ENCODE measurements at places on chromosomes 2 and 18.

DNA sequence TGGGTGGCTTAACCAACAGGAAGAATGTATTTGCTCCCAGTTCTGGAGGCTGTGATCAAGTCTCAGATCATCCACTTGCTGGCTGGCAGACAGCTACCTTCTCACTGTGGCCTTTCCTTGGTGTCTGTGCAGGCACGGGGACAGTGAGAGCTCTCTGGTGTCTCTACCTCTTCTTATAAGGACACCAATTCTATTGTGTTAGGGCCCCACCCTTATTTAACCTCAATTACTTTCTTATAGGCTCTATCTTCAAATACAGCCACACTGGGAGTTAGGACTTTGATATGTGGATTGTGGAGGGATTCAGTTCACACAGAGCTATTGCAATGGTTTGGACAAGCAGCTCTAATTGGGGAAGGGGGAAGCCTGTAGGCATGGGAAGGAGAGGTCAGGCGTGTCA lies 25.3 kb upstream of the IL1RN start:
- no peak overlapping the region for H3K4me3 ChIP-seq
- H3K4me1 ChIP-seq: peaks cover 43% of the 10 kb centered on the region
- H3K27ac ChIP-seq: no peak overlapping the region
- H3K27me3 ChIP-seq: no peaks in the 10 kb centered on the region
- DNase-seq: no peak
- peaks cover 10% of the 10 kb centered on the region for H3K36me3 ChIP-seq

- H3K4me3 ChIP-seq: no peak overlapping the region
- no peaks in the 10 kb centered on the region for H3K27me3 ChIP-seq
- H3K36me3 ChIP-seq: peaks cover 2% of the 10 kb centered on the region
- peak; percentile 76 for DNase-seq
- peaks cover 47% of the 10 kb centered on the region for H3K4me1 ChIP-seq
- H3K27ac ChIP-seq: peak overlapping the region; percentile 67
These were observed 22.1 kb upstream of the SERTAD2 start for GRCh38 chr2:64675860-64676259.

GRCh38 chr2:45191976-45192375 lies 182.7 kb upstream of the SIX2 start:
- H3K4me3 ChIP-seq: no peak overlapping the region
- no peaks in the 10 kb centered on the region for H3K36me3 ChIP-seq
- no peak overlapping the region for H3K27ac ChIP-seq
- peaks cover 17% of the 10 kb centered on the region for H3K27me3 ChIP-seq
- no peak for DNase-seq

GRCh38 chr2:234444893-234445292 lies 52.0 kb downstream of the ARL4C start:
- peaks cover 75% of the 10 kb centered on the region for H3K4me1 ChIP-seq
- peak overlapping the region; percentile 99 for H3K27ac ChIP-seq
- H3K4me3 ChIP-seq: peak overlapping the region; percentile 71
- DNase-seq: peak; percentile 69

DNA sequence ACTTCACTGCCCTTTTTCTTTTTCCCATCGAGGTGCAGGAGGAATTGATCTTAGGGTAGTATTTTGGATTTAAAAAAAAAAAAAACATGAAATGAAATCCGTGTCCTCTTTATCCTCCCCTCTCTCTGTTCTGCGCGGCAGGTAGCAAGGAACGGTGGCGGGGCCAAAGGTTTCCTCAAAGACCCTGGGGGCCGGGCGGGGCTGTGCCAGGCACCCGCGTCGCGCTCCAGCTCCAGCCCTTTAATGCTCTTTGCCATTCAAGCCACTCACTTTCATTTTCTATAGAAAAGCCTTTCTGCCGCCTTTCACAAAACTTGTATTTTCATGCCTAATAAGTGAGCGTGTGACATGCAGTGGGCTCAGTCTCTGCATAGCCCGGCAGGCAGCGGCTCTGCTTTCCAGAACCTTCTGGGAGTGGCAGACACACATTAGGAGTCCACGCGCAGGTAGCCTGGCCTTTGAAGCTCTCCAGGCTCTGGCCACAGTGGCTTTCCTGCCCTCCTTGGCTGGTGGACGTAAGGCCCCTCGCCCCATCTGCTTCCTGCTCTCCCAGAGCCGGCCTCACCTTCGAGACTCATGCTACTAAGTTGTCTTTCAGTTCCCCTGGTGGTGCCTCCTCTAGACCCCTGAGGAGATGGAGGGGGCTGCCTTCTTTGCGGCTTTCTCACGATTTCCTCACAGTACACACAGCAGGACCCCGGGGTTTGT lies 41.7 kb downstream of the AGAP1 start:
- H3K36me3 ChIP-seq: no peaks in the 10 kb centered on the region
- H3K4me1 ChIP-seq: no peaks in the 10 kb centered on the region
- no peak overlapping the region for H3K27ac ChIP-seq
- H3K27me3 ChIP-seq: peaks cover 17% of the 10 kb centered on the region
- no peak for DNase-seq
- H3K4me3 ChIP-seq: no peak overlapping the region

GRCh38 chr2:233772583-233772982 lies 5.5 kb upstream of the MROH2A start:
- DNase-seq: no peak
- no peak overlapping the region for H3K27ac ChIP-seq
- no peak overlapping the region for H3K4me3 ChIP-seq

- no peak overlapping the region for H3K4me3 ChIP-seq
- DNase-seq: no peak
- no peaks in the 10 kb centered on the region for H3K27me3 ChIP-seq
- no peak overlapping the region for H3K27ac ChIP-seq
- H3K4me1 ChIP-seq: peaks cover 5% of the 10 kb centered on the region
These were observed 24.2 kb upstream of the HES6 start for GRCh38 chr2:238264072-238264460.

DNA sequence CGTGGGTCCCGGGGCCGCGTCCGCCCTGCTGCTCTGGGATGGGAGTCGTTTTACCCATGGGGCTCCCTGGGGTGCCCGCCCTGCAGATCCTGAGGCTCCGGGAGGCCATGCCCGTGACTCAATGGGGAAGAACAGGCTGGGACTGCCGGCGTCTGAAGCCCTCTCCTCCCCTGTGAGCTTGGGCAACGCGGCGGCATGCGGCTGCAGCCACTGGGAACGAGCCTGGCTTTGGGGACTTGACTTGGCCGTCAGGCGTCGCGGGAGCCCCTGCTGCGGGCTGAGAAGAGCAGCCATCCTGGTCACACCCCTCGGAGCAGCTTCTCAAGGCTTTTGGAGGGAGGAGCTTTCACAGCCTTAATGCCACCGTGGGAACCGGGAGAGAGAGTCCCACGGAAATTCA lies 126.9 kb upstream of the CTDP1 start:
- no peak for DNase-seq
- no peaks in the 10 kb centered on the region for H3K4me1 ChIP-seq
- H3K36me3 ChIP-seq: no peaks in the 10 kb centered on the region

DNA sequence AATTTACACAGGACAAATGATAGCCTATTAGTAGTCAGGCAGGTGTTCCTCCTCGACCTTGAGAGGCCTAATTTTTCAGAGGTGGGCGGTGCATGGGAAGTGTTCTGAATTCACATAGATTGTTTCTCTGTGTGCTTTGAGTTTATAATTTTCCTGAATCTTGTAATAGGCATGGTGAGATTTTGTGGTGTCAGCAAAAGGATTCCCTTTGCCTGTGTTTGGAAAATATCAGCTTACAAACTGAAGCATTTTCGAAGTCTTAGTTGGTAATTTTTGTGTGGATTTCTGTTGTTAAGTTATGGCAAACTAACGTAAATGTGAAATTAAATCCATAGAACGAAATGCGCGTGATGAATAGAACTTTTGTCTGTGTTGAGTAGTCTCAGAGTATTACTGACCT lies 194.0 kb upstream of the RBMS1 start:
- no peaks in the 10 kb centered on the region for H3K4me1 ChIP-seq
- no peaks in the 10 kb centered on the region for H3K27me3 ChIP-seq
- H3K36me3 ChIP-seq: no peaks in the 10 kb centered on the region
- DNase-seq: no peak
- H3K27ac ChIP-seq: no peak overlapping the region

DNA sequence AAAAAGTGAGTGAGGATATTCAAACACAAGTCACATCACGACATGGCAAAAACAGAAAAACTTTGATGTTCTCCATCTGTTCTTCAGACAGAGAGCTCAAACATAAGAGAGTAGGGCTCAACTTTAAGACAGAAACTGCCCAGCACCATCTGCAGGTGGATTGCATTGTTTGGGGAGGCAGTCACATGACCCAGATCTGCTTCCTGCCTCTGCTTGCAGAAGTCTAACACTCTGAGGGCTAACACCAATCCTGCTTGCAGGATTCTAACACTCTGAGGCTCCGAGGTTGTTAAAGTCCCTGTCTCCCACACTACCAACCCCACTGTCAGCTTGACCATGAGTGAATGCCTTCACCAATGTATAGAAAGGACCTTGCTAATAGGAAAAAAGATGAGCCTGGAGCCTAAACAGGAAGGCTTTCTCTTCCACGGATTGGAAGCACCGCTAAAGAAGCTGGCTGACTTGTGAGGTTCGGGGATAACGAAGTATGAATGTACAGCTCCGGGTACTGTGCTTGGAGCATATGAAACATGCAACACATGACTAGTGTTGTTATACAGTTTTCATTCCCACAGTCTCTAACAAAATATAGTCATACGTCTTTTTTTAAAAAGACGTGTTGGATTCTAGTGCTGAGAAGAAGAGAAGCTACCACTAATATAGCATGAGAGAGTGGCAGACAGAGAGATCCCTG lies 176.6 kb upstream of the CREB1 start:
- no peak for DNase-seq
- peaks cover 4% of the 10 kb centered on the region for H3K36me3 ChIP-seq
- H3K4me3 ChIP-seq: no peak overlapping the region
- peaks cover 9% of the 10 kb centered on the region for H3K4me1 ChIP-seq
- no peaks in the 10 kb centered on the region for H3K27me3 ChIP-seq

GRCh38 chr2:169778446-169778845 lies 20.2 kb upstream of the SSB start:
- no peaks in the 10 kb centered on the region for H3K4me1 ChIP-seq
- H3K36me3 ChIP-seq: no peaks in the 10 kb centered on the region
- no peak overlapping the region for H3K27ac ChIP-seq
- H3K4me3 ChIP-seq: no peak overlapping the region
- peaks cover 10% of the 10 kb centered on the region for H3K27me3 ChIP-seq
- no peak for DNase-seq

DNA sequence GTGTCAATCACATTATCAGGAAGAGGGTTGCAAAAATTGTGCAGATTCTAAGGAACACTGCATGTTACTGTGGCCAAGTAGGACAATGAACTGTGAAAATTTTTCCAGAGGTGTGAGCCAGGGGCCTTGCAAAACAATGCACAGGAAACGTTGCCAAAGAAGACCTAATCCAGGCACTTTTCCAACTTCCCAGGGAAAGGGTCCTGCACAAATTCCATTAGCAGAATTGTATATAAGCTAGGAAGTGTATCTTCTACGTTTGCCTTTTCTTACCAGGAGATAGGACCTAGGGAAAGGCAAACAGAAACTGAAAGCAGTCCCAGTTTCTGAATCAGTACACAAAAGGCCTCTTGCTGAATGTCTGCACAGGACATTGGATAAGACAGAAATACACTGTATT lies 1888.3 kb upstream of the CELF4 start:
- H3K27me3 ChIP-seq: no peaks in the 10 kb centered on the region
- no peaks in the 10 kb centered on the region for H3K36me3 ChIP-seq
- DNase-seq: no peak
- H3K4me1 ChIP-seq: peaks cover 3% of the 10 kb centered on the region
- no peak overlapping the region for H3K27ac ChIP-seq

DNA sequence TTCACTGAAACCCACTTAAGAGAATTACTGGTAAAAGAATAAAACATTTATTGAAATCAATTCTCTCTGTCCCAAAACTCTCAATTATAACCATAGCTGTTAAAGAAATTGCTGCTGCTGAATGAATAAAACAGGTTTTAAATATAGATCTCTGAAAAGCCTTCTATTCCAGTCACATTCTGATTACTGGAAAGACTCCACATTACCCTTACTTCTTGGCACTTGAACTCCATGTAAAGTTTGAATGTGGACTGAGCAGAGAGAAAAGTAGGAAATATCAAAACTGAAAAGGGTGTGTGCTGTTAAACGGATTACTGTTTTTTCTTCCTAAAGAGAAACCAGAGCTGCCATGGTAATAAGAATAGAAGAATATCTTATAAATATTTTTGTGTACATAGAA lies 655.3 kb upstream of the SETBP1 start:
- no peaks in the 10 kb centered on the region for H3K4me1 ChIP-seq
- H3K4me3 ChIP-seq: no peak overlapping the region
- H3K36me3 ChIP-seq: no peaks in the 10 kb centered on the region
- H3K27ac ChIP-seq: no peak overlapping the region
- DNase-seq: no peak

GRCh38 chr2:239666855-239667376 lies 266.1 kb upstream of the HDAC4 start:
- H3K36me3 ChIP-seq: no peaks in the 10 kb centered on the region
- DNase-seq: no peak
- no peaks in the 10 kb centered on the region for H3K4me1 ChIP-seq
- no peak overlapping the region for H3K27ac ChIP-seq

- no peak for DNase-seq
- no peak overlapping the region for H3K27ac ChIP-seq
- peaks cover 4% of the 10 kb centered on the region for H3K36me3 ChIP-seq
- H3K4me3 ChIP-seq: no peak overlapping the region
- no peaks in the 10 kb centered on the region for H3K4me1 ChIP-seq
These were observed 96.8 kb downstream of the CLIP4 start for GRCh38 chr2:29212009-29212408.

- H3K36me3 ChIP-seq: no peaks in the 10 kb centered on the region
- no peak for DNase-seq
- H3K4me3 ChIP-seq: no peak overlapping the region
These were observed 60.3 kb downstream of the STEAP3 start for GRCh38 chr2:119283873-119284331.

DNA sequence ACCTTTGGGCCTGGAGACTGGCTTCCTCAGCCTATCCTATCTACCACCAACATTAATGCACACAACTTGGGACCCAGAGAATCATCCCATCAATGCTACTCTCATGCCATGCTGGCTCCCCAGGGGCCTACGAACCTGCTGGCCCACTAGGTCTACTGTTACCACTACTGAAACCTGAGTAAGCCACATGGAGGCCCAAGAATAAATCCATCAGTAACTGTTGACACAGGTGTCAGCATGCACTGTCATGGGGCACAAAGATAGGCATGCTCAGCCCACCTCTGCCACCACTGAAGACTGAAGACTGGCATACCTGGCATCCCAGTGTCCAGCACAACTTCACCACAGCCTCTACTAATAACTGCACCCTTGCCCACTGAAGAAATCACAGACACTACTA lies 71.1 kb upstream of the ACVR1C start:
- H3K4me3 ChIP-seq: no peak overlapping the region
- H3K36me3 ChIP-seq: peaks cover 5% of the 10 kb centered on the region
- H3K27me3 ChIP-seq: no peaks in the 10 kb centered on the region
- DNase-seq: no peak

DNA sequence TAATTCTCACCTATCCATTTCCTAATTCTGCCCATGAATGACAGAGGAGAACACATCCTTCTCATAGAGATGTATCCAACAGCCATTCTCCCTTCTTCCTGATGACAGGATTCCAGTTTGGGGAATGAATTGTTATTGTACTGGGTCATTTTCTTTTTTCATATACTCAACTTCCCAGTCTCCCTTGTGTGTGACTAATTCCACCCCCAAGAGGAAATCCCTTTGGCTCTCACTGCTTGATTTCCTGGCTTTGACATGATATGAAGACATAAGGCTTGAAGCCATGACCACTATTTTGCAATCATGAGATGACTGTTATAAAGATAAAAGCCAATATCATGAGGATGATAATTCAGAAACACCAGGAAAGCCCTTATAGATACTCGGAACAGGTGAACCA lies 384.7 kb upstream of the ACVR2A start:
- H3K27me3 ChIP-seq: no peaks in the 10 kb centered on the region
- H3K4me3 ChIP-seq: no peak overlapping the region
- no peaks in the 10 kb centered on the region for H3K36me3 ChIP-seq
